ENCODE measurements at places on chromosomes 16 and 17. TPM values are rescaled to one million over a fixed set of nuclear protein-coding genes. Genes with fewer than 3 reads are reported as not detected.

TBC1D26 gene
- 0.14 TPM for total RNA-seq

NPIPA3 gene
- total RNA-seq, result 9.8 TPM

DRC3 gene
- total RNA-seq, result 1.1 TPM

APOBR gene
- total RNA-seq, result not detected

CSH1 gene
- 8.9 TPM for total RNA-seq

FAM171A2 gene
- 18.2 TPM for total RNA-seq

NEUROD2 gene
- not detected for total RNA-seq

TNRC6C gene
- total RNA-seq, result 7.3 TPM

CDRT15 gene
- not detected for total RNA-seq

HEATR9 gene
- total RNA-seq, result not detected

ASGR2 gene
- not detected for total RNA-seq

- peak; percentile 78 for DNase-seq
These were observed 42.4 kb downstream of the NXPH3 start for GRCh38 chr17:49618028-49618611.

GRCh38 chr16:49464877-49465504 lies 91.4 kb downstream of the C16orf78 start:
- no peak for DNase-seq

DNA sequence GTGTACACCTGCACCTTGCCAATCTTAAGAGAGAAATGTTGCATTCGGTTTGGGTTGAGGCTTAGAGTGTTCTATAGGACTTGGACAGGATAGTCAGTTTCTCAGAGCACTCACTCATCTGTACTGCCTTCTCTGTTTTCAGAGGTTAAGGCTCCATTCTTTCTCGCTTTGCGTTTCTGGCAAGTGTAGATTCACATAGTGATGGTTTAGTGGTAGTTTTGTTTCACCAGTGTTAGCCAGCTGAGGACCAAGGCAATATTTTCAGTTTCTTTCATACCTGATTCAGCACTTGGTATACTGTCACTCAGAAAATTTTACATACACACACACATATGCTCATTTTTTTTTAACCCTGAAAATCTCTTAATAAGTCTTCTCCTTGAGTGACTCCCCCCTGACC lies 1.3 kb downstream of the ATXN1L start:
- DNase-seq, result no peak

GRCh38 chr17:74464730-74465377 lies 1.6 kb upstream of the CD300A start:
- DNase-seq, result no peak

- no peak for DNase-seq
These were observed 849.8 kb upstream of the RBFOX1 start for GRCh38 chr16:6482696-6483468.

DNA sequence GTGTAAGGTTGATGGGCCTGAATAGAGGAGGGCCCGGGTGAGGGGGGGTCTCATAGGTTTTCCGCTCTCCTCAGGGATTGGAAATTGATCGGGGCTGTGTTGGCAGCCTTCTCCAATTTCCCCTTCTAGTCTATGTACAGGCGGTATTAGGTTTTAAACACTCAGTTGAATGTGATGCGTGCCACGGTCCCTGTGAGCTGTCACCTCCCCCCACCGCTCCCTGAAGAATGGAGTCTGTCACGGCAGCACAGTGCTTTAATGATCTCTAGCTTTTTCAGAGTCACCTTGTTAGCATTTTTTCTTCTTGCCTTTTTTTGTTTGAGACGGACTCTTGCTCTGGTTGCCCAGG lies 800 bp downstream of the COX4I1 start:
- peak; percentile 15 for DNase-seq

DNA sequence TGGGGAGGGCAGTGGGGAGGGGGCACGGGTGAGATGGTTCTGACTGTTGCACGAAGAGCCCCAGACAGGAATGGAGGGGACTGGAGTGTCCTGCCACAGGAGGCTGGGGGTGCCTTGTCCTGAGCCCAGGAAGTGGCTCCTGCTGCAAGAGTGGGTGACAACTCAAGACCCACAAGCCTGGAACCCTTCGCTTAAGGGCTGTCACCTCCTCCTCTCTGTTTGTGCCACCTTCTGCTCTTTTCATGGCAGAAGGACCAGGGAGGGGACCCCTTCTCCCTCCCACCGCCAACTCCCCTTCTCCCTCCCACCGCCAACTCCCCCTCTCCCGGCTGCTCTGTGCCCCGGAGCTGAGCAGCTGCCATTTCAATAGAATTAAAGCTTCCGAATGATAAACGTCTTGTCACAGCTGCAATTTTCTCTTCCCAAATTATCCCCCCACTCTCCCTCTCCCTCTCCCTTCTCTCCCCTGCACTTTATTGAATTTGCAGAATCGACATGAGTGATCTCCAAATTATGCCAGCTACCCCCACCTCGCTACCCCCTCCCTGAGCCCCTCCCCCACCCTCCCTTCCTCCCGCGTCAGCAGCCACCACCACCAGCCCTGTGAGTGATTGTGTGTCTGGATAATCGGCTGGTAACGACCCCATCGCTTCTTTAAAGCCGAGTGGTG lies 13.7 kb downstream of the GJD3 start:
- no peak for DNase-seq

GRCh38 chr16:47880653-47881052 lies 275.1 kb downstream of the ABCC12 start:
- DNase-seq, result no peak

DNA sequence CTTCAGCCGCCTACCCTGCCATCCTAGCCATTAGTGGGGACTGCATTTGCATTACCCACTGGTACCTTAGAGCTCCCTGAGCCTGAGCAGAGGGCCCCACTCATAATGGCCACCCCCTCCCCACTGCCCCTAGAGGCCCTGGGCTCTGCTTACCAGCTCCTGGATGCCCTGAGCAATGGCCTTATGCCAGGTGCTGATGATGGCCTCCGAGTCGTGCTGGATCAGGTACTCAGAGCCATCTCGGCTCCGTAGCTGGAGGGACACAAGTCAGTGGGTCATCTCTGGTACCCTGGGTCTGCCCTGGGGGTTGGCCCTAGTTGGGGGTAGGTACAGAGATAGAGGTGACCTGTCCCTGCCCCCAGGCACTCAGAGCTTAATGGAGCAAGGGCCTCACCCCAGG lies 34.9 kb downstream of the ARHGAP27 start:
- no peak for DNase-seq

DNA sequence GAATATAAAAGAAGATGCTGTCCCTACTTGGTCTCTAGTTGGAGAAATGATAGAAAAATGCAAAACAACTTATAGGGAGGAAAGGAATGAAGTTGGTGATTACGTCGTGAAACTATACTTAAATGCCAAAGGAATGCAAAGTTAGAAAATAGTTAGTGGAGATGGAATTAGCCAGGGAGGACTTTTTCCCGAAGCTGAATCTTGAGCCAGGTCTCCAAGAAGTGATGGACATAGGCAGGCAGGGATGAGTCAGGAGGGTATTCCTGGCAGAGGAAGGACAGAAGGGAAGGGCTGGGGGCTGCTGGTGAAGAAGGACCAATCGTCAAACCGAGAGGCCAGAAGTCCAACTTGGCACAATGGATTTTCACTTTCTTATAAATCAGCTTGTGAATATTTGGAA lies 1.8 kb downstream of the SNTB2 start:
- peak; percentile 65 for DNase-seq

GRCh38 chr16:87821376-87822107 lies 47.8 kb downstream of the SLC7A5 start:
- DNase-seq, result no peak

GRCh38 chr17:38572669-38573365 lies 32.9 kb downstream of the SRCIN1 start:
- no peak for DNase-seq

- DNase-seq, result no peak
These were observed 642 bp downstream of the MT1F start for GRCh38 chr16:56658327-56658875.

DNA sequence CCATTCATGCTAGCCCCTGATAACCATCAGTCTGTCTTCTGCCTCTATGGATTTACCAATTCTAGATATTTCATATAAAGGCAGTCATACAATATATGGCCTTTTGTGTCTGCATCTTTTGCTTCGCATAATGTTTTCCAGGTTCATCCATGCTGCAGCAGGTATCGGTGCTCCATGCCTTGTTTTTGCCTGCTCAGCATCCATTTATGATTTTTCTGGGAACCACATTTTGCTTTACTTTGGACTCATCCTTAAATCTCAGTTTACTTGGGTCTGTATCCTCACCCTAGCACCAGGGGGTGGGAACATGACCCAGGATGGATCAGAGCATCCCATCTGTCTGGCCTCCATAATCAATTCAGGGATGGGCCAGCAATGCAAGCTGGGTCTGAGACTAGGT lies 325.7 kb downstream of the XYLT1 start:
- DNase-seq, result no peak

- DNase-seq, result peak; percentile 89
These were observed 29.6 kb downstream of the RCVRN start for GRCh38 chr17:9875441-9875840.

DNA sequence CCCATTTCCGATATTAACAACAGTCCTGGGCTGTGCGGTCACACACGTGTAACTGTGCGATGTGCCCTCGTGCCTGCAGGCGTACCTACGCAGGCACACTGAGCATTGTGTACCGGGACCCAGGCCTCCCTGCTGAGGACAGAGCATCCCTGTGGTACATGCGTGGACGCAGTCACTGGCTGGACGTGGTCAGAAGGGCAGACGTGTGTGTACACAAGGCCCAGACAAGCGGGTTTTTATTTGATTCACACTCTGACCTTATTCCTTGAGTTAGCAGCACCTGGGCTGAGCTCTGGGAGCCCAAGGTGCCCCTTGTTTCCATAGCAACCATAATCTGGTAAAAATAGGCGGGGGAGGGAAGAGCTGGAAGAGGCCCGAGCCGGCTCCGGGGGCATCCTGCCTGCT lies 19.5 kb downstream of the RAP1GAP2 start:
- DNase-seq, result no peak

DNA sequence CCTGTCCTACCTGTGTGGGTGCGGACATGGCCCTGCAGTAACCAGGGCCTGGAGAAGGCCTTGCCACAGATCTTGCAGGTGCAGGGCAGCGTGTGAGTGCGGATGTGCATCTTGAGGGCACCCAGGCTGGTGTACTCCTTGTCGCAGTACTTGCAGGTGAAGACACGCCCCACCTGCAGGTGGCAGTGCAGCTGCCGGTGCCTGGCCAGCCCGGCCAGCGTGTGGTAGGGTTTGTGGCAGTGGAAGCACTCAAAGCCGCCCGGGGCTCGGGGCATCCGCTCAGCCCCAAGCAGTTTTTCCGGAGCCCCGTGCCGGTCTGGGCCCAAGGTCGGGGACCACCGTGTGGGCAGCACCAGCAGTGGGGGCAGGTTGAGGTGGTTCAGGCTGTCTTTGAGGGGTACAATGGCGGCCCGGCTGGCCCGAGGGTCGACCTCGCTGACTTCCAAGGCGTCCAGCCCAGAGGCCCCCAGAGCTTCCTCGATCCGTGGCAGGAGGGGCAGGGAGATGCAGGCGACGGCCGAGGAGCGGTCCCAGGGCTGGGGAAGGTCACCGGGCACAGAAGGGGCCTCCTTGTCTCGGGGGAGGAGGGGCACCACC lies 5.1 kb downstream of the SNAI3 start:
- no peak for DNase-seq

GRCh38 chr17:48882272-48882671 lies 10.3 kb upstream of the ATP5MC1 start:
- DNase-seq, result no peak

- no peak for DNase-seq
These were observed 156.6 kb downstream of the GSG1L start for GRCh38 chr16:27906883-27907282.

- no peak for DNase-seq
These were observed 27.1 kb upstream of the CIITA start for GRCh38 chr16:10849736-10850477.

DNA sequence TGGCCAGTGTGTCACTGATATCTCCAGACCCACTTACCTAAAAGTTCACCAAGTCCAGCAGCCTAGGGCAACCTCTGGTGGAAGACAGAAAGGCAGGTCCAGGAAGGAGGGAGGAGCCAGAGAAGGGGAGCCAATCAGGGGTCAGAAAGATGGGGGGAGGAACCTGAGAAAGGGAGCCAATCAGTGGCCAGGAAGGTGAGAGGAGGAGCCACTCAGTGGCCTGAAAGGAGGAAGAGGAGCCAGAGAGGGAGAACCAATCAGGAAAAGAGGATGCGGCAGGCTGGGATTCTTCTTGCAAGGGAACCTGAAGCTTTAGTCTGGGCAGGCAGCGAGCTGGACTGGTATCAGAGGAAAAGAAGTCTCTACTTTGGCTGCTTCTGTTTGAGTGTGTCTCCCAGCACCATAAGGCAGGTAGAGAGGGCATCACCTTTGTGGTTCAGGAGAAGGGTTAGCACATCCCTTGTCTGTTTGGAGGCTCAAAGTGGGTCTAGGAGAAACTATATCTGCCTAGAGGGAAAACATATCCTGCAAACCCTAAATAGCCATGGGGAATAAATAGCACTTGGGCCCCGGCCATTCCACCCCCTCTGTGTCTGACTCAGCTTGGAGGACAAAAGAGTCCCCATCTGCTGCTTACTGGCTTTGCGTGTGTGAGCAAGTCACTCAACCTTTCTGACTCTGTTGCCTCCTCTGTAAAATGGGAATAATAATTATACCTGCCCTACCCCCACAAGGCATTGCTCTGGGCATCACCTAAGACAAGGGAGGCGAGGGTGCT lies 43.4 kb upstream of the CRHR1 start:
- DNase-seq, result peak; percentile 2

- no peak for DNase-seq
These were observed 50.5 kb downstream of the YPEL2 start for GRCh38 chr17:59381716-59382570.

- DNase-seq, result no peak
These were observed 6.6 kb downstream of the ST3GAL2 start for GRCh38 chr16:70432356-70432722.

DNA sequence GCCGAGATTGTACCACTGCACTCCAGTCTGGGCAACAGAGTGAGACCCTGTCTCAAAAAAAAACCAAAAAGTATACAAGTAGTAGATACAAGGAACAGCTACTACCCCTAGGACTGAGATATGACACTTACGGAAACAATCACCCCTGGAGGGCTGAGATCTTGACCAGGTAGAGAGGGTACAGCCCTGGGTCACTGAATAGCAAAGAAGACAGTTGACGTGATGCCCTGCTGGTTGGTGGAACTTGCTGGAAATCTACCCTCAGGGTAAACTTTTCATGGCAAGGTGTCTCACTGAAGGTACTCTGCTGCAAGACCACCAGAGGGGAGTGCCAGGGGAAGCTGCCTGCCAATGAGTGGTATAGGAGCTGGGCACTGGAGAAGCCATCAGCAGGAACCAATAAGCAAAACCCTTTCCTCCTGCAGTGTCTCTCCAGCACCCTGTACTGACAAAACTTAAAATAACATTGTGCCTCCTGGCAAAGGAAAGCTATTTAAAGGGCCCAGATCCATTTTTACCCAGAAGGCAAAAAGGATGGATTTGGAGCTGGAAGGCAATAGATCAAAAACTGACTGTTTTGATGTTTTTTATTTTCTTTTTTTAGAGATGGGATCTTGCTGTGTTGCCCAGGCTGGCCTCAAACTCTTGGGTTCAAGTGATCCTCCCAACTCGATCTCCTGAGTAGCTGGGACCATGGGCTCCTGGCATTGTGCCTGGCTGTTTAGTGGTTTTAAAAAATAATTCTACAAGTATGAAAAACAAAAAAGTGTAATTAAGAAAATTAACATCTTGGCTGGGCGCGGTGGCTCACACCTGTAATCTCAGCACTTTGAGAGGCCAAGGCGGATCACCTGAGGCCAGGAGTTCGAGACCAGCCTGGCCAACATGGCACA lies 11.3 kb upstream of the PDXDC1 start:
- no peak for DNase-seq

- peak; percentile 80 for DNase-seq
These were observed 3.6 kb downstream of the CDC42EP4 start for GRCh38 chr17:73308017-73308823.

Data from astrocyte (in vitro differentiated cells and primary cell).